ENCODE measurements at places on chromosomes 4 and X.

DNA sequence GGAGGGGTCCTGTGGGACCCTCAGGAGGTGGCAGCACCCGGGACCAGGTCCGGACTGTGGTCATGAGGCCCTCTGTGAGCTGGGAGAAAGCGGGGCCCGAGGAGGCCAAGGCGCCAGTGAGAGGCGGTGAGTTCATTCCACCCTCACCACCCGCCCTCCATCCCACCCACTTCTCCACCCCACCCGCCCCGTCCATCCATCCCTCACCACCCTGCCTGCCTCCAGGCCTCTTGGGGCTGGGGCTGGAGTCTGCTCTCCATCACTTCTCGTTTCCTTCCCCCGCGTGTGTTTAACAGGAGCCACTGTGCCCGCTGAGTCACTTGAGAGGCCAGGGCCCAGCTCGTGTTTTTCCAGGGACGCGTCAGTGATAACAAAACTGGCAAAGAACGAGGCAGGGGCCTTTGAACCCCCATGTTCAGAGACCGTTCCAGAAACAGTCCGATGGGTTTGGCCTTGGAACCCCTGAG lies 6.2 kb downstream of the SH3TC1 start:
- no peak for DNase-seq

DNA sequence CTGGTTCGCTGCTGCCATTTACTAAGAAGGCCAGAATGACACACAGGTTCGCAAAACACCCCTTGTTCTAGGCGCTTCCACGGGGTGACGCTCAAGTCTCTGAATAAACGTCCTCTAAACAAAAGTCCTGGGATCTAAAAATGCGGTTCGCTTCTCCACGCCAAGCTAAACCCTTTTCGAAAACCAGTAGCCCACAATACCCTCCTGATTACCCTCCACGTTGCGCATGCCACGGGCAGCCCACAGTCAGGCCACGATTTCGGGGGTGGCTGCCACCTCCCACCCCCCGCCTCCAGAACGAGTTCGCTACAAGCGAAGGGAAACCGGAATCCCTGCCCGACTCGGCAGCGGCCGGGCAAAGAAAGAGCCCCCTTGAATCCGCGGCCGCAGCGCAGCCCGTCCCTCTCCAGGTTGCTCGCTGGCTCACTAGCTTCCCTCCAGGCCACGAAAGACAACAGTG lies 423 bp downstream of the RPL39 start:
- DNase-seq, result peak; percentile 53

- no peak for DNase-seq
These were observed 148.8 kb upstream of the MID1 start for GRCh38 chrX:10769195-10769594.

DNA sequence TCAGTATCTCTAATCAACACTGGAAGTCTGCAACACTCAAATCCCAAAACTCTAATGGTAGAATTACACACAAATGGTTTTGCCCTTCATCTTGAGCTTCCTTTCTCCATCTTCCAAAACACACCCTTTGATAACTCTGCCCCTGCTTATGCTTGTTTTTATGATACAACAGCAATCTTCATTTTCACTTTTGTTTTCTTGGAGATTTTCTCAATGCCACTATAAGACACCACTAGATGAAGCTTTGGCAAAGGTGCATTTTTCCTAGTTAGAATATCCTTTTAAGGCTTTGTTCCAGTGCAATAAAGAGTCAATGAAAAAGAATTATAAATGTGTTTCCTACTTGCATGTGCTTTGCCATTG lies 472.4 kb upstream of the NWD2 start:
- DNase-seq, result no peak

DNA sequence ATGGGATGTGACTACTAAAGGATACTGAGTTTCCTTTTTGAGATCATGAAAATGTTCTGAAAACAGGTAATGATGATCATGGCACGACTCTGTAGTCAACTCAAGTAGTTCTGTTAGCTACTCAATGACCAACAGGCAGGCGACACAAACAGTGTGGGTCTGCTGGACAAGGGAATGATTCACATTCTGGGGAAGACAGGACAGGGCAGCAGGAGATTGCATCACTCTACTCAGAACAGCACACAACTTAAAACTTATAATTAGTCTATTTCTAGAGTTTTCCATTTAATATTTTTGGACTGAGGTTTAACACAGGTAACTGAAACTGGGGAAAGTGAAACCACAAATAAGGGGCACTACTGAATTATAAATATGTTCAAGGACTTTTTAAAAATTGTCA lies 365.2 kb downstream of the PRDM5 start:
- DNase-seq, result no peak

DNA sequence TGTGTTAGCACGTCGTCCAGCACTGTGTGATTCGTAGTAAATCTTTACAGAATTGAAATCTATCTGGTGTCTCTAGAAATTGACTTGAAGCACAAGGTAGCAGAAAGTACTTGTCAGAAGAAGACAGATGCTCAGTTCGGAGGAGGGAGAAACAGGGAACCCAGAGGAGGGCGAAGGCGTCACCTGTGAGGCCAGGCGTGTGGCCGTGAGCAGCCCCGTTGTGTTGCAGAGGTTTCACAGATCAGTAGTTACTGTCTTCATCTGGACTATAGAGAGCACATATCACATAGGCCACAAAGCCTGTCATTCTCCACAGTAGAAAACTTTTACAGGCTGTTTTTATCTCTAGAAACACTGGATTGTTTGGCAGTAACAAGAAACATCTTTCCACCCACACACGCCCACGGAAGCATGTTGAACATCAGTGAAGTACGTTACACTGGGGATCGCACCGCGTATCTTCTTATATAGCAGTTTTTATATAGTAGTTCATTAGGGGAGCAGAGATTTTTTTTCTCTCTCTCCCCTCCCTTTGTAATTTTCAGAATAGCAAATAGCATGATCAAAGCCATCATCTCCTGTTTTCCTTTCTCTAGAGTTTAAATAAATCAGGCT lies 48.1 kb upstream of the TLR3 start:
- DNase-seq, result no peak

- no peak for DNase-seq
These were observed 515.3 kb upstream of the ARX start for GRCh38 chrX:25531096-25531495.

DNA sequence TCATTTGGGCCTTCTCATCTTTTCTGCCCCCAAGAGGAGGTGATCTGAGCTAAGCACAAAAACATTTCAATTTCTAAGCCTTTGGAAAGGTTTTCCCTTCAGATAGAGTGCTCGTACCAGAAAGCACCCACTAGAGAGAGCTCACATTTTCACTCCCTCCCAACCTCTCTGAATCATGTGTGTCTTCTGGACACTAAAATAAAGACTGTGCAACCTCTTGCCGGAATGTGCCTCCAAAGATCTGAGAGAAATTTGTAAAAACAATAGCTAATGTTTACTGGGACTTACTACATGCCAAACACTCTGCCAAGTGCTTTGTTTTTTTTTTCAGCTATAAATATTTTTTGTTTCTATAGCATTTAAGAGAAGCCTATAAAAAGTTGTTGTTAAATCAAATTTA lies 120.6 kb upstream of the LNX1 start:
- DNase-seq, result no peak

- no peak for DNase-seq
These were observed 120.0 kb downstream of the RAB28 start for GRCh38 chr4:13364172-13364571.

DNA sequence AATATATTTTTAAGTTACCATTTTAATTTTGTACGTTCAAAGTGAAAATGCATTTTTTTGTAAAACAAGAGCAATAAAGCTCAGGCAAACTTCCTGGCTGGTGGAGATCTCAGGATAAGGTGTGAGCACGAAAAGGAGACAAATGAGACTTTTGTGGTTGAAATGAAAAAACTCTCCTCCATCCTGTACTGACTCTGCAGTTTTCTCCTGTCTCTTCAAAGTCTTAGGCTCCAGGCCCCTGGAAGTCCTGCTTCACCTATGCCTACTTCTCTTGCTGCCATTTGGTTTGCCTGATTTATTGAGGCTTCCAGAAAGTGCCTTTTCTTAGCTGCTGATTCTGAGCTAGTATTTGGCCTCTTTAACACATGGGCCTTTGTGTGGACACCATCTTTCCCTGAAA lies 77.7 kb downstream of the MAML3 start:
- DNase-seq, result no peak

GRCh38 chr4:102390438-102390837 lies 45.2 kb upstream of the SLC39A8 start:
- DNase-seq, result no peak

- no peak for DNase-seq
These were observed 10.8 kb upstream of the KLKB1 start for GRCh38 chr4:186216465-186217024.

GRCh38 chr4:26076000-26076587 lies 162.1 kb downstream of the SMIM20 start:
- peak; percentile 43 for DNase-seq

GRCh38 chrX:28487818-28488217 lies 99.4 kb upstream of the IL1RAPL1 start:
- no peak for DNase-seq

- DNase-seq, result no peak
These were observed 93.2 kb downstream of the FAM13A start for GRCh38 chr4:88963817-88964216.

- no peak for DNase-seq
These were observed 690 bp upstream of the NEIL3 start for GRCh38 chr4:177308847-177309521.

DNA sequence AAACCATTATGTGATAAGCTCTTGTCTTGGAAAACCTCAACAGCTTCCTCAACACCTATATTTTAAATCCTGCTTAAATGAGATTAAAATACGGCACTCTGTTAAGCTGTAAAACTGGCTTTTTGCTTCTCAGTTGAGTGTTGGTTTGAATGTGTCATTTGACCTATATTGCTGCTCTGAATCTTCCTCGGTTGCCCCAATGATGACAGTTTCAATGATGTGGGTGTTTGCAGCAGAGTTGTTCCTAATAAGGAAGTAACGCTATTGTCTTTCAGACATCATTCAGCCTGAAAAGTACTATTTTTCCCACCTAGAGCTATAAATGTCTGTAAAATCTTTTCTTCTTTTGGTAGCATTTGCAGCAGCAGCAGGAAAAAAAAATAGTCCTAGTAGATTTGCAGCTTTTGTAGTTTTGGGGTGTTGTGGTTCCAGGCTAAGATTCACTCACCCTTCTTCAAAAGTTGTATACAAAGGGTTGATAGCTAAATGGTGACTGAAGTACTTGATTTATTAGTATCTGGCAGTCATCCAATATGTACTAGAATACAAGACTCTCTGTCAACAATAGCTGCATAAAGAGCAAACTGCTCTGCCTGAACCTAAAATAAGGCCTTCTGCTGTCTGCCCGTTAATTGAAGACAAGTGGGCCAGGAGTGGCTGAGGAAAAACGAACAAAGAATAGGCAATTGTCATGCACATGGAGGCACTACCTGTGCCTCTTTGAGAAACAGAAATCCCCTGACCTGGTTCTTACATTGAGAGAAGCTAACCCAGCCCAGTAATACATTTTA lies 333.1 kb downstream of the IL1RAPL1 start:
- no peak for DNase-seq

- DNase-seq, result no peak
These were observed 1082.0 kb upstream of the IGFBP7 start for GRCh38 chr4:58192217-58192616.

- no peak for DNase-seq
These were observed 15.8 kb downstream of the UBE2K start for GRCh38 chr4:39713691-39714090.

DNA sequence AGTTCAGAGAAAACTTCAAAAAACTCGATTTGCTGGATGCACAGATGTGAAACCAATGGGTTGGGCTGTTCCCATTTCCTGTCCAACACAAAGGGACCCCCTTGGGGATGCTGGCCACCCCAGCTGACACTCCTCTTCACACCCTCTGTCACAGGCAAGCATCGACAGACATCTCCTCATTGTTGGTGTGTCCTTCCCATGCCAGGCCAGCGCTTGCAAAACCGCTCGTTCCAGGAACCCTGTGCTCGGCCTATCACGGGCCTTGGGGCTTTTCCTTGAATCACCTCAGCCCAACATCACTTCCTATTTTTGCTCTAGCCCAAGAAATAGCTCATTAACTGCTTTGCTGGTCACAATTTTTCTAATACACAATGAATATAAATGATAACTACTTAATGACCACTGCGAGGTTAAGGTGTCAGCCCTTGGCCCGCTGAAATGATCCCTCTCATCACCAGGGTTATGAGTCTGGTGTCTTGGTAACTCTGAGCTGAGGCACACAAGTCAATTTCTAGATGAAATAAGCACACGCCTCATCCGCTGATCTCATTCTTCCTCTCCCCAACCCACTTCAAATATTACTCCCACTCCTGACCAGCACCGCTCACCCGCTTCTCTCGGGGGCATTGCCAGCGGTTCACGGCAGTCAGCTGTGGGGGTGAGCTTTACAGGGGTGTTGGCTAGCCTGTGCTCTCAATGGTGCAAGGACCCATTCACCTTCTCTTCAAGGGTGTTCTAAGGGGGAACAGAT lies 32.3 kb downstream of the BCOR start:
- DNase-seq, result no peak

GRCh38 chr4:152206646-152207377 lies 329.1 kb downstream of the FBXW7 start:
- no peak for DNase-seq

DNA sequence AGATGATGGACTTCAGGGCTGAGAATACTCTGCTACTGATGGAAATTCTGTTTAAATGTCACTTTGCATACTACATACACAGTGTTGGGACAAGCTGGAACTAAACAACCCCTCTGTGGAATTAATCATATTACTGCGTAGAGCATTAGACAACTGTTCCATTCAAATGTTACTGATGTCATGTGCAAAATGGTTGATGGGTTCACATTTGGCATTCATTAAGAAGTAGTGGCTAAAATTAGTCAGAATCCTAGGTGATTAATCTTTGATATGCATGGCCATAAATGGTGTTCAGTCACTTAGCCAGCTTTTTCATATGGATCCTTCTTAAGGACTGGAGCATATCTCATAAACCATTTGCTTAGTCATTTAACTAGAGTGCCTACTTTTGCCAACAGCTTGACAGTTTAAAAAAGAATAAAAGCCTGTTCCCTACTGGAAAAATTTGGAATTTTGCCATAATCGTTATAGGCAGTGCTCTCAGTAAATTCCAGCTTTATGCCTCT lies 105.2 kb downstream of the RNF150 start:
- no peak for DNase-seq

- DNase-seq, result peak; percentile 39
These were observed 461 bp downstream of the FBXW7 start for GRCh38 chr4:152535360-152535902.

GRCh38 chr4:1972414-1972813 lies 36.4 kb downstream of the NELFA start:
- DNase-seq, result no peak

- DNase-seq, result no peak
These were observed 75.7 kb upstream of the EGFL6 start for GRCh38 chrX:13493659-13494058.

Data from stimulated activated CD4-positive, alpha-beta T cell treated with anti-CD3 and anti-CD28 coated beads, Interleukin-2, amount 100 ng/mL, for 24 hours (primary cell).